Foreskin keratinocyte (primary cell): ENCODE measurements at places on chromosomes 7 and 10.

- no peak for DNase-seq
Measured at GRCh38 chr7:27966219-27966780, 214.3 kb downstream of the JAZF1 start.

GRCh38 chr7:151694828-151695580 is 175.3 kb upstream of the RHEB start:
- DNase-seq = no peak

GRCh38 chr10:97888641-97889262 is 39.1 kb downstream of the GOLGA7B start:
- peak; percentile 70 for DNase-seq

- DNase-seq = peak; percentile 69
Measured at GRCh38 chr10:86648704-86649427, 5.5 kb upstream of the OPN4 start.

DNA sequence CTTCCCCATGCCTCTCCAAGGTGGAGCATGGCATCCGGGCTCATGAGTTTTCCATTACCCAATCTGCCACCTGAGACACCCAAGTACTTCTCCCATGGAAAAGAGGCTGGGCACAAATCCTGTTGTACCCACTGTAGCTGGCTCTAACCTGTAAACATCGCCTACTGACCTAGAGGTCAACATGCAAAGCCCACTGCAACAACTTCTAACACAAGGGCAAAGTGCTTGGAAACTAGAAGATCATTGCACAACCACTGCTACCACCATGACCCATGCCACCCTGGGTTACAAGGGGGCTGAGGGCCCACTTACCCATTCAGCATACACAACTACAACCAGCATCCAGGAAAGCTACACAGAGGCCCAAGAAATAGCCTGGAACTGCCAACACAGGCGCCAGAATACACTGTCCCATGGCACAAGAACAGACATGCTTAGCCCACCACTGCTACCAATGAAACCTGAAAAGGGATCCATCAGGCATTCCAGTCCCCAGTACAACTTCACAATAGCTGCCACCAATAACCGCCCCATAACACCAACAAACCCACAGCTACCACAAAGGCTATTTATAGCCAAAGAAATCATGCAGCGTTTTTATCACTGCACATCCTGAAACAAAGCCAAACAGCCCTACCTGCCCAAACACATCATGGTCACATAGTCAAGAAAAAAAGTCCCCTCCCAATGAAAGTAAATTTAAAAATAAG is 63.4 kb downstream of the RNF32 start:
- peak; percentile 22 for DNase-seq

DNA sequence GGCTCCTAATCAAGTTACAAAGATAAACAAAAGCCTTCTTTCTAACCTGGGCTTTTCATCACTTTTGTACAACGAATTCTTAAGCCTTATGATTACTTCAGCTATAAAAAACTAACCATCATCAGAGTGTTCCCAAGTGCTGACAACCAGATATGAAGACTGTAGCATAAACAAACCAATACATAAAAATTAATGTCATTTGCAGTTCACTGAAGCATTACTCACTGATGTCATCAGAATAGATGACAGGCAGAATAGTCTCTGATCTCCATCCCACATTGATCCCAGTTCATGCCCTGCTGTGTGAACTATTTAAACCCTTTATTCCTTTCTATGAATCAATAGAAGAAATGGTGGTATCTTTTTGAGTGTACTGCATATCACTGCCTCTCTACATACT is 84.4 kb downstream of the DNAJC1 start:
- no peak for DNase-seq

DNA sequence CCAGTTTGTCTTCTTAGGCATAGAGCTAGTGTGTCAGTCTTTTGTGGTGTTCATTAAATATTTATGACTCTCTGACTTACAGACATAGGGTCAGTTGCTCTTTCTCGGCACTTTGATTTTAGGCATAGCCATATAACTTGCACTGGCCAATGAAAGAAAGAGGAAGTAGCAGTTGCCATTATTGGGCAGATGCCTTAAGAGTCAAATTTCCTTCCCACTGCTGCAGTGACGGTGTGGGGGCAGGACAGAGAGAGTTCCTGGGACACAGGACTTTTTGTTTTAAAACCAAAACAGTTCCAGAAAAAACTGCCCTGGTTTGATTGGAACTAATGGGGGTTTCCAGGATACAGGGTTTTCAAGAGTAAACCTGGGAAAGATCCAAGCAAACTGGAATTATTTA is 60.2 kb upstream of the PHF14 start:
- DNase-seq = no peak

- no peak for DNase-seq
Measured at GRCh38 chr7:81507221-81507620, 262.6 kb downstream of the HGF start.

DNA sequence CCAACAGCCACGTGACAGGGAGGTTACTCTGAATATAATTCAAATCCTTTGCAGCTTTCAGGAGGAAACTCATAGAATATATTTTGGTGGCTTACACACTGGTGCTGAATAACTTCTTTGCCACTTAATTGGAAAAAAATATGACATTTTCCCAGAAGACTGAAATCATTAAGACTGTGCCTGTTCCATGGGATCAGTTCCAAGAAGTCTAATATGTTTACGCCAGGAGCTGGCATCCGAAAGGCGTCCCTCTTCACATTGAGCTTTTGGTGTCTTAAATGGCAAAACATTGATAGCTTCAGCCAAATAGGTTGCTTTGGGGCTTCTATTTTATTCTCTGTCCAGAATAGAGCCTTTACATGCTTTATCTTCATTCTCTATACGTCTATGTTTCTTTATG is 917.6 kb upstream of the LRRTM3 start:
- no peak for DNase-seq

DNA sequence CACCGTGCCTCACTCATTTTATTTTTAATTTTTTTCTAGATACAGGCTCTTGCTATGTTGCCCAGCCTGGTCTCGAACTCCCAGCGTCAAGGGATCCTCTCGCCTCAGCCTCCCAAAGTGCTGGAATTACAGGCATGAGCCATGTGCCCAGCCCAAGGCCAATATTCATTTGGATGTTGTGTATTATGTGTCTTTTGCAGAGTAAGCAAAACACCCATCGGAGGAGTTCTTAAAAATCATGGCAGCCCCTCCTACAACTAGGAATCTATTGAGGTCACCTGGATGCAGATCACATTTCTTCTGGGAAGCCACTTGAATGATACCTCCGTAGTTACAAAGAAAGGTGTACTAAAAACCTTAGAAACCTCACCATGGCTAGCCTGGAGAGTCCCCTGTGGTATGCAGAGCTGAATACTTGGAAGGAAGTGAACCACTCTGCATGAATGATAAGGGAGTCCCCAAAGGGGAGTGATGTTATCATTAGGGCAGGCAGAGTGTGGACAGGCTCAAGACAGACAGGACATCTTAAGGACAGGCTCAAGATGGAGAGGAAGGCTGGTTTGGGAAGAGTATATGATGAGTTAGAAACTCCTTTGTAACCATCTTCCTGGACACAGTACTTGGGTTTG is 185.7 kb downstream of the TAX1BP1 start:
- no peak for DNase-seq

GRCh38 chr7:95264363-95264891 is 59.9 kb downstream of the PON1 start:
- DNase-seq = peak; percentile 49

- DNase-seq = no peak
Measured at GRCh38 chr10:100489396-100489795, 26.6 kb downstream of the WNT8B start.

DNA sequence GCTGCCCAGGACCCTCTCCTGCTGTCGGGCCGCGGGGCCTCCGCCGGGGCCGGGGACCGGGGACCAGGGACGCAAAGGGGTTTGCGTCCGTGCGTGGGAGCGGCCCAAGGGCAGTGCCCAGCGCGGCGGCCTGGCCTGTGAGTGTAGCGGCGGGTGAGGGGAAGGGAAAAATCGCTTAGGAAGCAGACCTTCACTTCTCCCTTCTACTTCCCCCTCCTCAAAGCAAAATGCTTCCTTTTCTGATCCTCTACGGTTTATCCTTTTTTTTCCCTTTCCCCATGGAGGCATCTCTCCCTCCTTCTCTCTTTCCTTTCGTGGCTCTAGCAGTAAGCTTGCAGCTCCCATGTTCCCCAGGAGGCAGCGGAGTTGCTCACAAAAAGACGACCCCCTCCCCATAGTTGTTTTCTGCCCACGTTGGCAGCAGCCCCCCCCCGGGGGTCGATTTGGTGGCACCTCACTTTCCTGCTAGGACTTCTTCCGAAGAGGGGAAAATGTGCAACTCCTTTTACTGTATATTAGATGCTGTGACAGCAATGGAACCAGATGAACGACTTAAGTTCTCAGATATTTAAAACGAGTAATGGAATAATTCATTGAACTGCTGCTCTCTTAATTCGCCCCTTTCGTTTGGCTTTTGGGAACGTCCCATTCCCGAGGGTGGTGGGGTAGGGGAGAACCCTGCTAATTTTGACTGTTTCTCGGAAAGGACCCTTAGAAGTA is 724 bp downstream of the CAPZA2 start:
- no peak for DNase-seq

GRCh38 chr7:107164092-107164491 is 4.7 kb upstream of the HBP1 start:
- DNase-seq = no peak

DNA sequence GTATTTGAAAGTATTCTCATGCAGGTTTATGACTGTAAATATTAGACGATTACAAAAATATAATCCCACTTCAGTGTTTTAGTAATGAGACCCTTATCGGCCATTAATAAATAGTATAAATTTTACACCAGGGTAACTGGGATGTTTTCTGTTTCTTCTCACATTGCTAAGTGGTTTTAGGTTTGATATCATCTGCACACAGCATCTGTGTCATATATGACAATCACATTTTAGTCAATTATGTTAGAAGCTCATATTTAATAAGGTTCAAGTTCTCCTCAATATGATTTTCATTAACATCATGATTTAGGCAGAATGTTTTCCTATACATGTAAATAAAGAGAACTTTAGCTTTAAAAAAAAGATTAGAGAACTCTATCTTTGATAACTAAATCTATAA is 66.8 kb downstream of the ATAD1 start:
- no peak for DNase-seq

GRCh38 chr10:112379635-112380296 is 5.8 kb downstream of the ACSL5 start:
- no peak for DNase-seq

- no peak for DNase-seq
Measured at GRCh38 chr7:6636741-6637543, at the start of gene ZNF316. Gene ZNF316 (plus strand): TSS chr7:6637318. CDS start chr7:6642410, 5,092 bp downstream.

- no peak for DNase-seq
Measured at GRCh38 chr10:2874963-2875362, 192.4 kb upstream of the PFKP start.

DNA sequence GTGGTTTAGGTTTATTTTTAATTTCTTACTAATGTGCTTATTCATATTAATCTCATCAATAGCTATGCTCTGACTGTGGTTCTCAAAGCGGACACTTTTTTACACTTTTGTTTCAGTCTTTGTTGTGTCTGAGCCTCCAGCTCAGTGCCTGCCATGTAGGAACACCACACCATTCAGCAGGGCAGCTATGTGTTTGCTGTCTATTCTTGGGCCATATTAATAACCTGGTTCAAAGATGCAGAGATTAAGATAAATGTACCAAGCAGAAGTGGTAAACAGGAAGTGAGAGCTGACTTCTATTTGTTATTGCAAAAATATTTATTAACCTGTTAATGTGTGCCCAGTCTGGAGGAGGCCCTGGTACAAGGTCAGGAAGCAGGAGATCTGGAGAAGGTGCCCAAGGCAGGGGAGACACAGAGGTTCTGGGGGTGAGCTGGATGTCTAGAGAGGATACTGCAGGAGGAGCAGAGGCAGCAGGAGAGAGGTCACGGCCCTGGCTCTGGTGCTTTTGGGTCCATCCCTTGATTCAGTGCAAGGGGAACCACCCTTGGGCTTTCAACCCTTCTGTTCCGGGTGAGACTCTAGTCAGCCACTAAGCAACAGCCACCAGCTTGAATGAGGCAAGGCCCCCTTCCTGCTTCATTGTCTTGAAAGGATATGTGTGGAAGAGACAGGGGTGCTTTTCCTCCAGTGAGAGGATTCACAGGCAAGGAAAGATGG is 1.9 kb downstream of the TBXAS1 start:
- no peak for DNase-seq

DNA sequence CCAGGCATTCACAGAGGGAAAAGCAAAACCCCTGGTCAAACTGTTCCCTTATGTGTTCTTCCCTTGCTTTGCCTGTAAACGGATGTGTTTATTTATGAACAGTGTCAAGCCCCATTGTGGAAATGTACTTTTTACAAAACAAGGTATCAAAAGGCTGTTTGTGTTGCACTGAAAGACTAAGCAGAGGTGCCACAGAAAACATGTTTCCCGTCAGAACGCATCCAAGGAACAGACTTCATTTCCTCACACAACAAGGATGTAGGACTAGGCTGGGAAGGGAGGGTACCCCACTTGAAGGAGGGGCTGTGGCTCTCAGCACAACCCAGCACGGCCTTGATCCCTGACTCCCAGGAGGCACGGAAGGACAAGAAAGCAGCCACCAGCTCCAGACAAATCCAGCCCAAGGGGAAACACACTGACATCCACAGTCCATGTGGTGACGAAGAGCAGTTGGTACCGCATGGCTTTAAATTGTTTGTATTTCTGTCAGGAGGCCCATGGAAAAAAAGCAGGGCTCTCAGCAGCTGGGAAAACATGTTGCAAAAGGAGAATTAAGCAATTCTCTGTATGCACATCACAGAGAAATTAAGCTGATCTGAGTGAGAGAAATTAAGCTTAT is 85.6 kb downstream of the RNF216 start:
- no peak for DNase-seq

DNA sequence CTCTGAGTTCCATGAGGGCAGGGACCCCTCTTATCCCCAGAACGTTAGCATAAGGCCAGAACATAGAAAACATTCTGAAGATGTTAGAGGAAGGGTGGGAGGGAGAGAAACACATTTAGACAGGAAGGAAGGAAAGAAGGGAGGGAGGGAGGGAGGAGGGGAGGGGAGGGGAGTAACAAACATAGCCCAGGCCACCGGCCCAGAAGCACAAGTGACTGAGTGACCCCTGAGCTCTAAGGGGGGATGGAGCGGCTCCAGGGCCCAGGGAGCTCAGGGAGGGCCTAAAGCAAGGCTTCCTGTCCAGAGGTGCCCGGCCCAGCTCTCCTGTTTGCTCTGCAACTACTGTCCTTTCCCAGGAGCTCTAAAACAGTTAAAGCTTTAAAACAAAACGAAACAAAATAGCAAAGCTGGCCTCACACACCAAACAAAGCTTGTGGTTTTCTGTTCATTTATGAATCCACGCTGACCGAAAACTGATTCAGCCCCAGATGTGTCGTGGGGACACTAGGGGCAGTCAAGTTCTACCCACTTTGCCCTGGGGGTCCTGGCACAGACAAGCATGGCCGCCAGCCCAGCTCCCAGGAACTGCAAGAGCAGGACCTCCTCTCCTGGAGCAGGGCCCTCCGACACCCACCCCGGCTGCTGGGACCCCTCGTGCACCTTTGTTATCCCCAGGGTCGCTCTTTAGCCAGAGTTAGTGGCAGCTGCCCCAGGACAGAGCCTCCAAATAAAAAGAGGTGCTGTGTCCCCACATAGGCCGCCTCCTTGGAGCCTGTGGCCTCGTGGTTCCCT is 496.2 kb upstream of the FOXK1 start:
- no peak for DNase-seq

DNA sequence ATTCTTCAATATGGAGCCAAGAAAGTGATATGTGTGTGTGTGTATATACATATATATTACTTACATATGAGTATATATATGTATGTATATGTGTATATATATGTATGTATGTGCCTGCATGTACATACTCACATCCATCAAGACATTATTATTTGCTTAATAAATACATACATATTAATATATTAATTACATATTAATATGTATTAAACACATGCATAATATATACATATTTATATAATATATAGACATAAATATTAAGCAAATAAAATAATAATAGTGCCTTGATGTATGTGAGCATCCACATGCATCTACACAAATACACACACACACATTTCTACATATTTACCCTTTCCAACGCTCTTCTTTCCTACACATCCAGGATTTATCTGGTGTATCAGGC is 88.7 kb upstream of the KCNMA1 start:
- DNase-seq = no peak
